Glomerular endothelial cell (primary cell): ENCODE measurements at places on chromosomes 3 and 15. TPM values are rescaled to one million over a fixed set of nuclear protein-coding genes. Genes with fewer than 3 reads are reported as not detected.

Gene TMEM266
- total RNA-seq: not detected in 2 replicates

Gene IL17RD
- total RNA-seq: 2.3 and 3.2 TPM in 2 replicates

Gene GRIP2
- 0.06 TPM in 1 of 2 replicates, not detected in the other for total RNA-seq

Gene FBXW12
- total RNA-seq: not detected in 2 replicates

Gene ZPLD1
- total RNA-seq: 0.10 TPM in 1 of 2 replicates, not detected in the other
